ENCODE measurements at places on chromosomes 12 and 14.

DNA sequence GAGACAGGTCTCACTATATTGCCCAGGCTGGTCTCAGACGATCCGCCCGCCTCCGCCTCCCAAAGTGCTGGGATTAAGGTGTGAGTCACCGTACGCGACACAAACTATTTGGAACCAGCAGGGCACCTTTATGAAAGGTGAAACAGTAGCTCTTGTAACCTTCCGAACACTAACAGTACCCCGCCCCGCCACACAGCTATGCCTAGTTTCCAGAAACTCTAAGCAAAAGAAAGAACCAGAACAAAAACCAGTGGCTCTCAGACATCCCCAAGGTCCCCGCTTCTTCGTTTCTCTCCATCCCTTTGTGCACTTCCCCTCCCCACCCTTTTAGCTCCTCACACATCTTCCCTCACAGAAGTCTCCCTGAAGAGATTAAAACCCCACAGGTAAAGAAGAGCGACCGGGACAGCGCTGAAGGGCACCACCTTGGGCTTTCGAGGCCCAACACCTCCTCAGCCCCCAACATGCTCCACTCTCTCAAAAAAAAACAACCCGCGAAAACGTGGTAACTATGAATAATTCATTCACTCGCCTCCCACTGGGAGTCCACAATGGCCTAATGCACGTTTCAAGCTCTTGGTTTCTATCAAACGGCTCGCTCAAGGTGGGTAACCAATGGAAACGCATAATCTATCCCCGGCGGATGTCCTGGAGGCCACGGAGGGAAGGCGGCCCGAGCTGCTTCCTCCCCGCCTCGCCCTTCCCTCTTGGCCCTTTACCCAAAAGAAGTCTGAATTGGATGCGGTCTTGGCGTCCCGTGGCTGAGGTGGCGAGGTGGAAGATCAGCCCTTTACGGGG, 877 bp downstream of the BAG5 start:
- no peak for DNase-seq

- no peak for DNase-seq
Measured at GRCh38 chr14:52951681-52952554, 1.1 kb upstream of the FERMT2 start.

DNA sequence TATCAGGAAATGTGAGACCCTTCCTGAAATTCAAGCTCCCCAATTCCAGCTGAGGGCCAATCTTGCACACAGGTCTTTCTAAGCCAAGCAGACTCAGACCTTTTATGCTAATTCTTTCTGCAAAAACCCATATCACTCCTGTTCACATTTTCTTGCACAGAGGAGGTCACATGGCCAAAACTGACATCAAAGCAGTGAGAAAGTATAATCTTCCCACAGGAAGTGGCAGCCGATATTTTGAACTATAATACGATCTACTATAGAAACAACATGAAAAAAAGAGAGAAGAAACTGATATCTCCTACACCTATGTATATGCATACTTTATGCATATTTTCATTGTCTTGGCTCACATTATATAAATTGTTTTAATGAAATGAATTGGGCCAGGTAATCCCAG, 132.9 kb upstream of the SSTR1 start:
- DNase-seq, result peak; percentile 45

DNA sequence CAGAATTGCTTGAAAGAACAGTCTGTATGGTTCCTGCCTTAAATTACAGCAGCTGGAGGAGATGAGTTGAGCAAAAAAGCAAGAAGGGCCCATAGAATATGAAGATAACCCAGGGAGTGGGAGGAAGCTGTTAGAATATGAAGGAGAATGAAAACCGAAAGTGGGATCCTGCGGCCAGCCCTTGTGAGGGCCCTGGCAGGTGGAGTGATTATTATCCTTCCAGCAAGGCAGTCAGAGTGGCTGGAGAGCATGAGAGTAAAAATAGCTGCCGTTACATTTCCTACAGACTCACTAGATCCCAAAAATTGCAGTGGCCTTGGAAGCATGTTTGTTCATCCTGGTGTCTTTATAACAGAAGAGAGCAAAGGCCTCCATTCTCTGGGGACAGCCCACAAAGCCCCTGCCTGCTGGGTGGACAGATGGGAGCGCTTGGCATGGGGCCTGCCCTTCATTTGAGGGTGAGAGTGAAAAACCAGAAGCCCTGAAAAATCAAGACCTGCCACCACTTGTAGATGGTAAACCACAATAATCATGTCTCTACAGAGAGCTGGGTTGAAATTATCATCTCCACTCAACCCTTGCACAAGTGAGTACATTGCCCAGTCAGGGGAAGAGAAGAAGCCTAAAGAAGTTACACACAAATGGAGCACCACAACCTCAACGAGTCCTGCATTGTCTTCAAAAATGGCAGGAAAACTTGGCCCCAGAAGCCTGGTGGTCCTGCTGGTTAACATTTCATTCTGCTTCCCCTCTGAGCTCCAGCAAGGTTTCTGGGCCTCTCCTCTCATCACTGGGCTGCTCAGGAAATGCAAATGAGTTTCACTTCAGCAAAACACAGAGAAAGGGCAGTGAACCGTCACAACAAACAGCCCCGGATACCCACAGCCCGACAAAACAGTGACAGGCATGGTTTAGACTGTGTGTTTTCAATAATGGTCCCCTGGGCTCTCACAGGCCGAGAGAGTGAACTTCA, 20.5 kb downstream of the ZDHHC22 start:
- no peak for DNase-seq

DNA sequence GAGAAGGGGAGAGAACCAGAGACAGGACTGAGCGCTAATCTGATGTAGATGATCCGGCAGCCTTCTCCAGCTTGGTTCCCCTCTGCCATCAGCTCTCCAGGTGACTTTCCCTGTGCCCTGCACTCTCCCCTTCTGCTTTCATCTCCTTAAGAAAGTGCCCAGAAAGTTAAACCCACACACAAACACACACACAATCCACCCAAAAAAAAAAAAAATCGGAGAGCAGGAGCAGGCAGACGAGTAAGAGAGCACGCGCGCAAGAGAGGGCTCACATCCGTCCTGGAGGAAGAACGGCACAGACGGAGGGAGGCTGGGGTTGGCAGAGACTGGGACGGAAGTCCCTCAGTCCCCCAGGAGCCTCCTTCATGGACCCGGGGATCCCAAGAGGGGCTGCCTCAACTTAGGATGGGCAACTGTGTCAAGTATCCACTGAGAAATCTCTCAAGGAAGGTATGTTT, 9.8 kb downstream of the CABP1 start:
- no peak for DNase-seq

DNA sequence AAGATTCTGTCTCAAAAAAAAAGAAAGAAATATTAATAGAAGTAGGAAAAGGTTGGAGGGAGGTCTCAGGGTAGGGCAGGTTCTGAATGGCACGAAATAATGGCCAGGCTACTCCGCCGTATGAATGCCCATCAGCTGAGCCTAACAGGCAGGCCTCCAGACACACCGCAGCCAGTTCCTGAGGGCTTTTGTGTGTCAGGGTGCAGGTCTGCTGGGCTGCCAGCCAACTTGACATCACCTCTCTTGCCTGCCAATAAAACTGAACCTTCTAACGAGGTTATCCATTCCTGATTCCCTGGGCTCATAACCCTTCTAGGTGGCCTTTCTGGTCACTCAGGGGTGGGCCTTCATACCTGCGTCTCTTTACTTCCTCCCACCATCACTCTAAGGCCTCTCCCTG, 3.0 kb downstream of the IFI27 start:
- no peak for DNase-seq

DNA sequence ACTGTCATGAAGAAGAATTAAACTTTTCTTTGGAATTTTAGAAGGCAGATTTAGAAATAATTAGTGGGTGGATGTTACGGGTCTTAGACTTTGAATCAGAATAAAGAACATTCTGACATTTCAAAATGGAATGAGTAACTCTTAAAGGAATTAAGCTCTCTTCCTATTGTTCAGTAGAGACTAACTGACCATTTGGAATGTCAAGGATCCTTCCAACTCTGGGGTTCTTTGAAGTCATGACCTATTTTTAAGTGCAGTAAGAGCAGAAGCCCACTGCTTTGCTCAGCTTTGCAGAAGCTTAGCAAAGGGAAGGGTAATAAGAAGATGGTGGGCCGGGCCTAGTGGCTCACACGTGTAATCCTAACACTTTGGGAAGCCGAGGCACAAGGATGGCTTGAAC, 4.0 kb downstream of the CHURC1 start:
- DNase-seq, result no peak

DNA sequence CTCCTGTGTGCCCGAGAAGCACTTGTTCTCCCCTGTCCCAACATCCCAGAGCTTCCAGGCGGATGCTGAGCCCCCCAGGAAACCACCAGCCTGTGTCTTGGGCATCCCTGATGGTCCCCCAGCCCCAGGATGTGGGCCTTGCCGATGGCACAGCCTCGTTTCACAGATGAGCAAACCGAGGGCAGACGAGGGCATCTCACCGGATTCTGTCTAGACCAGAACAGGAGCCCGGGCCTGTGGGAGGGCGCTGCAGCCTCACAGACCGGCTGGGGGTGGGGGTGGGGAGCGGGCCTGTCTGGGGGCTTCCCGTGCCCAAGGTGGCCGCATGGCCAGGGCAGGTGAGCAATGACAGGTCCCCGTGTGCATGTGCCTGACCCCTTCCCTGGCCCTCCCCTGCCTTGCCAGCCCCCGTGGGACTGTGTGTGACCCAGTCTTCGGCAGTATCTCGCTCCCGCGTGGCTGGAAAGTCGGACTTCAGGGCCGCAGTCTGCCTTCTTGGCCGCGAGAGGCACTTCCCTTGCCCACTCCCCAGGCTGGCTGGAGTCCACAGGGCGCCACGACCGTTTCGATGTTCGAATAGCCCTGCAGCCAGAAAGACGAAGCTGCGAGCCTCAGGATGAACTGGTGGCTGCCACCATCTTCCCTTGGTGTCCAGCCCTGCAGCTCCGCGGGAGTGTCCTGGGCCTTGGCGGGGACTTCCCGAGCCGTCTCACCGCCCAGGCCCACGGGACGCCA, 8.9 kb downstream of the RFLNA start:
- DNase-seq, result no peak

DNA sequence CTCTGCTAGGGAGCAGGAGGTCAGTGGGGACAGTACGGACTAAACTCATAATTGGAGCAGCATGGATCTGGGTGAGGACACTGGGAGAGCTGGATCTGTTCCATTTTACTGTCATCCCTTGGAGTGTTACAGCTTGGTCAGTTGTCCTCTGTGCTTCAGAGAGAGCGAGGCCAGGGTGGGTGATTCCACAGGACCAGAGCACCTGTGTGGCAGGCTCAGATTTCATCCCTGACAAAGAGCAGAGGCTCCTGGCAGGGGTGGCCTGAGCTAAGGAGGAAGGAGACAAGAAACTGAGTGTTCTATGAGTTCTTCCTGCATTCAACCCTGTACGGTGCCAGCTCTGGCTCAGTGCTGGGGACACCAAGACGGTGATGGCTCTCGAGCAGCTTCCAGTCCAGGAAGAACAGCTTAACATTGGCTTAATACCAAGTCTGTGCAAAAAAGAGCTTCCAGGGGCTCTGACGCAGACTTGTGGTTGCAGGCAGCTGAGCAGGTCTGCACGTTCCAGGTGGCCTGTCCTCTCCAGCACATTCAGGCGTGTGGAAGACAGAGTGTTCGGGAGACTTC, 8.4 kb upstream of the PGF start:
- no peak for DNase-seq

GRCh38 chr12:32089586-32089985, 17.1 kb upstream of the BICD1 start:
- no peak for DNase-seq

DNA sequence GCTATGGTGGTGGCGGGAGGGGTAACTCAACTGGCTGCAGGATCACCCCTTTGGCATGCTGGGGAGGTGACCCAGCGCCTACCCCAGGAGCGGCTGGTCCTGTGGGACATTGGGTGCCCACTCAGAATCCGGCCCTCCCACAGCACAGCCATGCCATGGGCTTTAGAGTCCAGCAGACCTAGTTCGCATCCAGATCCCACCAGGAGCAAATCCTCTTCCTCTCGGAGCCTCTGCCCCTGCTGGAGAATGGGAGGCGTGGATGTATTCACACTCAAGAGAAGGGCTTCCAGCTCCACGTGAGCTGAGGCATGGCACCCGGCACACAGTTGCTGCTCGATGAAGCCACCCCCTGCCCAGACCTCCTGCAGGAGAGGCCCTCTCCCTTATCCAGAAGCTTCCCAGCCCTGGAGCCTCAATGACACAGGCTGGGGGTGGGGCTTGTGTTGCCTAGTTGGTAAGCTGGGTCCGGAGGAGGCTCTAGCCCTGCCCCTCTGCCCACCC, 17.7 kb downstream of the FAM222A start:
- no peak for DNase-seq

DNA sequence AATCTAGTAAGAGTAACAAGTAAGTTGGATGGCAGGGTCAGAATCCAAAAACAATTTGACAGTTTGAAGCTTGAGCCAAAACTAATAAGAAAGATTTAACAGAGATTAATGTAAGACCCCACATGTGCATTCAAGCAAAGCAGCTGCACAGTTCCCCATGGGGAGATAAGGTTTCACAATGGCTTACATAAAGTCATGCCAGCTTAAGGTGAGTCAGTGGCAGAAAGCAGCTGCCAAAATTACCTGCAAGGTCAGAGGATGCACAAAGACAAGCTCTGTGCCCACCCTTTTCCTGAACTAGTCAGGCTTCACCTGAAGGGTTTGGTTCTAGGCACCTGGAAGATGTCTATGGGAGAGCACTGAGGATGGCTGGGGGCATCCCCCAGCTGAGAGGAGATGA, 36.6 kb upstream of the KRT77 start:
- no peak for DNase-seq

DNA sequence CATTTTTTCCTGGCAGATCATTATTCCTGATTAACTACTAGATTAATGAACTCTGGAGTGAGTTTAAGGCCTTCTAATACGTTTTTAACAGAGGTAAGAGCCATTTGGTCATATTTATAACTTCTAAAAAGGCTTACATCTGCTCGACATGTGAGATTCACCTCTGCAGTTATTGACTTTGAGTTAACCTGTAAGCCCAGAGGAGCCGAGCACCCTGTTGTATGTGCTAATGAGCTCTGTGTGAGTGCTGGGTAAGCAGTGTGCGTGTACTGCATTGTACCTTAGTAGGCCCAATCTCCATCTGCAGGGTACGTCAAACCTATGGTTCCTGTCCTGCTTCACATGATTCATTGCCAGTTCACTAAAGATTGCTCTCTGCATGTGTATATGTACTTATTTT, 18.9 kb downstream of the SLC4A8 start:
- no peak for DNase-seq

DNA sequence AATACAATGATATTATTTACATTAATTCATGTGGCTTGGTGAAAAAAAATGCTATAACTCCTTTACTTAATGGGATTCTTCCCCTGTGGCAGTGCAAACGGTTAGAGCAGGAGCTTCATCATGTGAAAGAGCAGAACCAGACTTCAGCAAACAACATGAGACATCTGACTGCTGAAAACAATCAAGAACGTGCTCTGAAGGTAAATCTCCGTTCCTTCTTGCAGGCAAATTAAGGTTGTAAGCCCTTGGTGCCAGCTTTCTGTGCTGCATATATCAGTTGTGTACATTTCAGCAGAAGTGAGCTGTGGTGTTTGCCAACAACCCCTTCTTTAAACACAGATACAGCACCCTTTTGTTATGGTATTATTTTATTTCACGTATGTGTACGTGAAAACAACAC, 171.7 kb downstream of the MIPOL1 start:
- no peak for DNase-seq

GRCh38 chr14:50044042-50044651, 72.2 kb downstream of the VCPKMT start:
- DNase-seq, result no peak

All from naive thymus-derived CD8-positive, alpha-beta T cell (primary cell).